ENCODE measurements at places on chromosomes 5 and 9.

DNA sequence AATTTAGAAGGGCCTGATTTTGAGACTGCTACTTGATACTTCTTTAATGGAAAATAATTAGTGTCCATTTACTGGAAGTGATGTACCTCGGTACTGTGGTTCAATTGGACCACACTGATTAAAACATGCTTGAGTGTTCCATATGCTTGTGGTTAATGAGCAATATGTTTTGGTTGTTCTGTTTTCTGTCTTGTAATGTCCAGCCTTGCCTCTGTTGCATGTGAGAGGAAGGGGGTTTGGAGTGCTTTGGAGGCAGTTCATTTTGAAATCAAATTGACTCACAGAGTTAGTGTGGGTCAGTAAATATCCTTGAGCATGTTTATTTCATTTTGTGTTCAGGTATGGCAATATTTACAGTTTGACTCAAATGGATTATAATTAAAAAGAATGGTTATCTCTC lies 334.4 kb downstream of the ARHGEF28 start:
- DNase-seq: no peak

- no peak for DNase-seq
Measured at GRCh38 chr5:55151923-55152842, 7.8 kb upstream of the GPX8 start.

GRCh38 chr9:119159386-119159785 lies 209.8 kb downstream of the BRINP1 start:
- DNase-seq: no peak

- no peak for DNase-seq
Measured at GRCh38 chr5:88544671-88545070, 276.0 kb upstream of the TMEM161B start.

DNA sequence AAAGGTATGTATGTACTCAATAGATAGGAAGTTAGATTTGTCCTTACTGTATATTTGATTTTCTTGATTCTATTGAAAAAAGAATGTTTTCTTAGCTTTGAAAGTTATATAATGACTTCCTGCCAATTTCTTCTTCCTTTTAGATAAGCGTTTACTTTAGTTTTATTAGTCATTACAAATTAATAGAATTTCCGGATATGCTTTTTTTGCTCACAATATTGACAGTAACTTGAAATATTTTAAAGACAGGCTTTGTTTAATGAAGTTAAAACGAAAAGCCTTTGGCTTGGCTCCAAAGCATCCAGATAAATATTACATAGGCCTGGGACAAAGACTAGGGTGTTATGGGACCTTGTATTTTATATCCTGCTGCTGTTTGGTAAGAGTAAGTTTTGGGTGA lies 49.5 kb downstream of the CWC27 start:
- DNase-seq: no peak

- DNase-seq: no peak
Measured at GRCh38 chr9:123658792-123659191, 271.1 kb downstream of the DENND1A start.

DNA sequence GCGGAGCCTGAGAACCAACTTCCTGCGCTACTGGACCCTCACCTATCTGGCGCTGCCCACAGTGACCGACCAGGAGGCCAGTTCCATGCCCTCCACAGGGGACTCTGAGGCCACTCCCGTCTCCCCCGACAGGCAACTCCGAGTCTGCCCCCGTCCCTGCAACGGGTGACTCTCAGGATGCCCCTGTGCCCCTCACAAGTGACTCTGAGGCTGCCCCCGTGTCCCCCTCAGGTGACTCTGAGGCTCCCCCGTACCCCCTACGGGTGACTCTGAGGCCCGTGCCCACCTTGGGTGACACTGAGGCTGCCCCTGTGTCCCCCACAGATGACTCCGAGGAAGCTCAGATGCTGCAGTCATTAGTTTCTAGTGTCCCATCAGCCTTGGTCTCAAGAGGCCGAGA lies 25.1 kb downstream of the CEL start:
- DNase-seq: no peak

DNA sequence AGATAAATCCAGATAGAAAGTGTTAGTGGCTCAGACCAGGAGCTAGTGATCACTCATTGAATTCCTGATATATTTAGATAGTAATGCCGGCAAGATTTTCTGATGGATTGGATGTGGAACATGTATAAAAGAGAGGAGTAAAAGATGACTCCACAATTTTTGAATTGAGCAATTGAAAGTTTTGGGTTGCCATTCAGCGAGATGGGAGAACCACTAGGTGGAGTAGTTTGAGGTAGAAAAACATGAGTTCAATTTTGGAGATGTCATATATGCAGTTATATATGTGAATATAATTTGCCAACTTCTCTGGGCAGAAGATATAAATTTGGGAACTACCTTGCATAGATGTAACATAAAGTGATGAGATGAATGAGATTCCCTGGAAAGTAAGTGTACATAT lies 502.5 kb upstream of the SEMA6A start:
- no peak for DNase-seq

- DNase-seq: no peak
Measured at GRCh38 chr5:2797981-2798380, 46.5 kb upstream of the IRX2 start.

- DNase-seq: no peak
Measured at GRCh38 chr5:56072863-56073766, 78.4 kb upstream of the IL6ST start.

DNA sequence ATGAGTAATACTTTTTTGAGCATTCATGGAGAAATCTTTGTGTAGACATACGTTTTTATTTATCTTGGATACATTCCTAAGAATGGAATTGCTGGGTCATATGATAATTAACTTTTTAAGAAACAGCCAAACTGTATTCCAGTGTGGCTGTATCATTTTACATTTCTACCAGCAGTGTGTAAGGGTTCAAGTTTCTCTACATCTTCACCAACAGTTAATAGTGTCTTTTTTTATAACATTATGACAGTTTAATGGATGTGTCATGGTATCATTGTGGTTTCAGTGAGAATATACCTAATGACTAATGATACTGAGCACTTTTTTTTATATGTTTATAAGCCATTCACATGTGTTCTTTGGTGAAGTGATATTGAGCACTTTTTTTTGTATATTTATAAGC lies 52.4 kb downstream of the NIPBL start:
- DNase-seq: no peak

DNA sequence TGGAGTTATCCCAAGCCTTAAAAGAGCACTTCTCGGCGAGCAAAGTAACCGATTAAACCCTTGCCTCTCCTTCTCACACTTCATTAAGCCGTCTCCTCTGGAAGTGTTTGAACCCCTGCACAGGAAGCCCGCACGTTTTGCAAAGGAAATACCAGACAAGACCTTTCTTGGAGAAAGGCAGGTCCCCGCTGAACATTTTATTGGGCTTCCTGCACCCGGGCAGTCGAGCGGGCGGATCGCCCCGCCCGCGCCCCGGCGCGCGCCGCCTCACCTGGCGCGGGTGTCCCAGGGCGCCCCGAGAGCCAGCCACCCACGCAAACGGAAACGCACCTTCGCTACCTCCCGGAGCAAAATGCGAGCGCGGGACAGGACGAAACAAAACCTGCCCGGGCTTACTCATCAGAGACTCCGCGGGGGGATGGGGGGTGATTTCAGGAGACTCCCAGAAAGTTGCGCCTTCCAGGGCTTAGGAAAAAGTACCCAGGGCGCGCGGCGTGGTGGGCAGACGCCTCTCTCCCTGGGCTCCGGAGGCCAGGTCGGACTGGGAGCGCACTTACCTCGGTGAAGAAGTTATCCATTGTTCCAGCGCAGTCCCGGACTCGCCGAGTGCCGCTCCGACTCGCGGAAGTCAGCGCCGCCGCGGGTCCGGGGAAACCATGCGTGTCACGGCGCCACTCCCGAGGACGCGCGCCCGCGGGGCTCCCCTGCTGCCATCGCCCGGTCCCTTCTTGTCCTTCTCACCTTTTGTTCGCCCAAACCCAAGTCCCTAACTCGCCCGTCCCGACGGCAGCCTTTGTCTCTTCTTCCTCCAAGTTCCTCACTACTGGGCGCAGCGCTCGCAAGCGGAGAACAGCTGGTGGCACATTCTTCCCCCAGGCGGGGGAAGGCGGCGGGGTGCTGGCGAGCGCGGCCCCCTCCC lies 598 bp downstream of the MYO10 start:
- DNase-seq: no peak

- no peak for DNase-seq
Measured at GRCh38 chr5:493119-493701, 31.0 kb downstream of the SLC9A3 start.

DNA sequence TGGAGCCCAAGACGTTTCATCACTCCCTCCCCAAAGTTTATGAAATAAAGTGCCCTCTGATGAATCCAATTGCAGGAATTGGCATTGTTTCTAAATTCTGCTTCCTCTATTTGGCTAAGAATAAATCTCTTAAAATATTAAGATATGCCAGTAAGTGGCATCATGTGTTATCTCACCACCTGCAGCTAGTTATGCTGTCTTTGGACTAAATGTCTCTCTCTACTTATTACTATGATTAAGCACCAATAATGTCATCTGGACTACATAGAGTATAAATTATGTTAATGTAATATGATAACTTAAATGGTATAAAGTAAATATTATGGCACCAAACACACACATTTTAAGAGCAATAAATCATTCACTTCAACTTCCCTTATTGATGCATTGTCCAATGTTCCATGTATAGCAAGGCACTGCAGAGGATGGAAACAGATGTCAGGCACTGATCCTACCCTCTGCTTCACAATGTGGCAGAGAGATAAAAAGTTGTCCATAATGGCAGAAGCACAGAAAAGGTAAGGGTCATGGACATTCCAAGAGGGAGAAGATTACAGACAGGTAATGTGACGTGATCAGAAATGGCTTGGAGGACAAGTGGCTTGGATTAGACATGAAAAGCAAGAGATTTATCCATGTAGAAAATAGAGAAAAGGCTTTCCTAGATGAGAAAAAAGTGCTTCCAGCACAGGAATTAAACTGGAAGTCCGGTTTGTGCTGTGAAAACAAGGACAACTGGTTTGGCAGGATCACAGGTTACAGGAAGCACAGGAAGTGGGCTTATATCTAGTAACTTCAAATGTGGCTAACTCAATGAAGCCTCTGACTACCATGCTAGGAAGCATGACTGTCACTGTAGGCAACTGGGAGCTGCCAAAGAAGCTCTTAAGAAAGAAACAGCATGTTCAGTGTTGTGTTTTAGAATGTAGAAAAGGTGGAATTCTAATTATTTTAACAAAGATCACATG lies 26.7 kb downstream of the MARCHF11 start:
- no peak for DNase-seq

DNA sequence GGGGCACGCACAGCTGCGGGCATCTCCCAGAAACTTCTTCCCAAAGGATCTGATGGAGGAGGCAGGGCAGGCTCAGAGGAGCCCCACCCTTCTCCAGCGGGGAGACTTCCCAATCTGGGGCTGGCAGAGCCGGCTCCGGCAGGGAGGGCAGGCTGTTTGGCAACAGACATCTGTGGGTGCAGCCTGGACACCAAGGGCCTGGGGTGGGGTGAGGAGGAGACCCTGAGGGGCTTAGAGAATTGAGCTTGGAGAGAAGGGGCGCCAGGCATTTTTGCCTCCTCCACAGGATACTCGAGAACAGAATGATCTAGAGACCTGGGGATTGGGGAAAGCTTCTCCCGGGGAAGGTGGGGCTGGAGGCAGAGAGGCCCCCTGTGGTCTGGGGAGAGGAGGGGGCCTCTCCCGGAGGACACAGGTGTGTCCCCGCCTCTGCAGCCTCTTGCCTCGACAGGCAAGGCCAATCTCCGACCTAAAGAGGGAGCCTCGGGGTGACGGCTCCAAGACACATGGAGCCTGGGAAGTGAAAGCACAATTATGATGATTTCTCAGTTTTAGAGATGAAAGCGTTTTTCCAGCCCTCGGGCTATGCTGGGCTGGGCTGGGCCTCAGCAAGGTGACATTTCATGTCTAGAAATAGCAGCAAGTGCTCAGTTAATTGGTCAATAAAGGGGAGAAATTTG lies 8.4 kb downstream of the LHX3 start:
- no peak for DNase-seq

- no peak for DNase-seq
Measured at GRCh38 chr5:600886-601541, 11.1 kb upstream of the CEP72 start.

DNA sequence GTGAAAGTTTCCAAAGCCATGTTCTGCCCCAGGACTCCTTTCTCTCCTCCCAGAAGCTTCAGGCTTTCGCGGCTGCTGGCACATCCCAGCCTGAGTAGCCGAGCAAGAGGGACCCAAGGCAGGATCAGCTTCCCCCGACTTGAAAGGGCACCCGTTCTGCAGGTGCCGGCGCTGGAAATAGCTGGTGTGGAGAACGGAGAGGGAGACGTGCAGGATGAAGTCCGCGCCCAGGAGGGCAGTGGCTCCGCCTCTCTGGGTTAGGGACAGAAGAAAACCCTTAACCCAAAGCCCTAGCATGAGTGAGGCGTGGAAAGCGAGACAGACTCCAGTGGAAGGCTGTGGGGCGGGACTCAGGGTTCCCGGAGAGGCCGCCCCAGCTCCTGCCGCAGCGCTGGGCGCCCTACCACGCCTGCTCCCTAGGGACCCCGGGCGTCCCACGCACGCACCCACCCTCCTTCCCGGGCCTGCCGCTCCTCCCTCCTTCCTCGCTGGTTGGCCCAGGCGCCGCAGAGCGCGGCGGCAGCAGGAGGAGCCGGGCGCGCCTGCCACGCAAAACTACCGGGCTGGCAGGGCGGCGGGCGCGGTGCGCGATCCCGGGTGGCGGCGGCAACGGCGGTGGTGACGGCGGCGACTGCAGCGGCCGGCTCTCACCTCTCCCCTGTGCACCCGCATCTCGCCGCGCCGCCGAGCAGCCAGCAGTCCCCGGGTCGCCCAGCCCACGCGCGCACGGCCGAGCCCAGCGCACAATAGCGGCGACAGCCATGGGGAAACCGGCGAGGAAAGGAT lies at the start of gene SLC1A1:
TSS of gene SLC1A1 (plus strand) at position 550 of the 786 bp plus-strand sequence. CDS start at position 762, 212 bp downstream.
- DNase-seq: no peak

DNA sequence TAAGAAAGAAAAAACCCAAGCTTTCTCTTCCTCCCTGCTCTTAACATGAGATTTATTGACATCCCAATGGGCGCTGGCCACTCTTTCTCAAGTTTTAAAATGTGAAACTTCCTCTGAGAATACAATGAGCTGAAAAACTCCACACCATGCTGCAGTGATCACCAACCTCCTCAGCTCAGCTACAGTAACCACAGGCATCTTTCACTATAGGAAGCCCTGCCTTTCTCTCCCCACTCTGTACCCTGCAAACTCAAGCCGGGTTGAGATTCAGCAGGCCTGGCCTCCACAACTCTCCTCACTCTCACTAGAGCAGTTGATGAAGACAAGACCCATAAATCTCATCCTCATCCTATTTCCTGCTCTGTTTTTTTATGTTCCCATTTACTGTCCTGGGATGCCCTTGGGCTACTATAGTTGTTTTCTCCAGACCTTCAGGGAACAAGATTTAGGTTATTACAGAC lies 48.3 kb downstream of the SH3TC2 start:
- DNase-seq: no peak

- no peak for DNase-seq
Measured at GRCh38 chr5:105508519-105508918, 1945.9 kb upstream of the NUDT12 start.

All from stimulated activated CD8-positive, alpha-beta memory T cell treated with anti-CD3 and anti-CD28 coated beads, Interleukin-15, amount 100 ng/mL, for 4 hours (primary cell).